Stimulated activated naive CD4-positive, alpha-beta T cell treated with Interleukin-2 at 50 U/mL for 16 hours (primary cell): ENCODE measurements at places on chromosomes 16 and 17.

GRCh38 chr17:75146592-75146991, 7.7 kb downstream of the JPT1 start:
- DNase-seq: no peak

GRCh38 chr17:82457929-82458178, 687 bp upstream of the NARF start:
- DNase-seq: no peak

DNA sequence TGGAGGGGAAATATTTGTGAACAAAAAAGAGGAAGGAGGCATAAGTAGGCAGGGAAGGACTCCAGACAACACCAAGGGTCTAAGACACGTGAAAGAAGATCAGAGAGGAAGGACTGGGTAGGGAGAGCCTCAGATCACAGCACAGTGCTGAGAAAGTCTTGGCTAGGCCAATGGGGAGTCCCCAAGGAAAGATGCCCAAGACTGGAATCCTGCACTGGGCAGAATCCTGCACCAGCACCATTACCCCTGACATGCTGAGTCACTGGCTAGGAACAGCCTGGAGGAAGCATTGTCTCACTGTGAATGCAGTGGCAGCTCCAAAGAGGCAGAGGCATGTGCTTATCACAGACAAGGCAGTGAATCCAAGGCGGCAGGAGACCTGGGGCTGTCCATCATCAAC, 19.2 kb downstream of the CLEC19A start:
- no peak for DNase-seq

- no peak for DNase-seq
Observed at GRCh38 chr16:12235110-12235509, 258.6 kb downstream of the SNX29 start.

DNA sequence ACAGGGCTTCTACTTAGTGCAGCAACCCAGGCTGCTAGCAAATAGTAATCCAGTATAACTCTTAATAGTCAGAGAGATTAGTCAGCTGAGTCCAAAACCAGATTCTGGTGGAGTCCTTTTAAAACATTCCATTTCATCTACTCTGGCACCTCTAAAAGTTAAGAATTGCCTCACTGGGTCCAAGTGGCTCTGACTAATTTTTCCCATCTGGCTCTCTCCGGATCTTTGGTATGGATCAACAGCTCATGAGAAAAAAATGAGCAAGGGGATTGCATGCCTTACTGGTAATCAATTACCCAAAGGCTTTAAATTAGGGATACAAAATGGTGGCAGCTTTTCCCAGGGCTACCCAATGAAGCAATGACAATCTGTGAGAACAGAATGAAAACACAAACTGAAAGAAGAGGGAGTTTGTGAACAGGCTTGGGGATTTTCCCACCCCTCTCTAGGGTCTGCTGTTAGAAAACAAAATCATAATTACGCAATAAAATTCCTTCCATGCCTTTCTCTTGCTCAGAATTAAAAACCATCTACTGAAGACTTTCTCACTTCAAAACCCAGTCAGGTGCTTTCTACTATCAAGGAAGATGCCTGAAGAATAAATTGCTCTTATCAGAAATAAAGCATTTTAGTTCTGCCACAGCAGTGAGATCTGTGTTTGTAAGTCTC, 84.6 kb upstream of the PMFBP1 start:
- no peak for DNase-seq

GRCh38 chr17:60729854-60730253, 52.2 kb downstream of the BCAS3 start:
- no peak for DNase-seq

DNA sequence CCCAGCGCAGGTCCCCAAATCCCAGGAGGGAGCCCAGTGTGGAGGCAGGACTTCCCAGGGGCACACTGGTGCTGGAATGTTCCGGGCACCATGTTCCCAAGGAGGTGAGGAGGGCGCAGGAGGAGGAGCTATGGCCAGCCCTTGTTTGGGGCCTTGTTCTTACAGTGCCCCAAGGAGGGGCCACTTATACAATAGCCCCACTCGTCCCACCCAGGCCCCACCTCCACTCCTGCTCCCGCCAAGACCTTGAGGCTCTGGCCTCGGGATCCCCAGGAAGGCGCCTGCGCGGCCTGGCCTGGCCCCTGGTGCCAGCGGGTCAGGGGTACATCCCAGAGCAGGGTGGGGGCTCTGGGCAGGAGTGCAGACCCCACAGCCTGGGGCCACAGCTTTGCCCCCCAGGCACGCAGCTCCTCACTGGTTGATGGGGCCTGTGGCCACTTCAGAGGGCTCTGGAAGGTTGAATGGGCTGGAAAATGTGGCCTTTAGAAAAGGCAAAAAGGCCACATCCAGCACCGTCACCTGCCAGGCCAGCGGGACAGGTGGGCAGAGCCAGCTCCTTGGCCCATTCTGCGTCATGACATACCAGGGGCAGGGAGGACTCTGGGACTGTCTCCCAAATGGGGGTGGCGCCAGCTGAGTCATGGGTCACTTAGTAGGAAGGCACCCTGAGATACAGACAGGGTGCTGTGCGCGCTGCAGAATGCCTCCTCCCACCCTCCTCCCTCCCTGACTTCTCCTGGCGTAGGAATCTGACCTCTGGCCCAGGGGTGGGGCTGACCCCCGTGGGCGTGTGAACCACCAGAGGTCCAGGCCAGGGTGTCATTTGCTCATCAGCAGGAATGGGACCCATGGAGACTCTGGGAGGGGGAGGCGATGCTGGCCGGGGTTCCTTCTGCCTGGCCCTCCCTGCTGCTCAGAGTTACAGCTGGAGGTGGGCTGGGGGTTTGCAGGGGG, 32.3 kb upstream of the PVALEF start:
- no peak for DNase-seq

GRCh38 chr17:17824119-17824782, 12.5 kb downstream of the SREBF1 start:
- DNase-seq: no peak

GRCh38 chr17:61555127-61555566, 35.9 kb downstream of the NACA2 start:
- no peak for DNase-seq
